Stimulated activated CD8-positive, alpha-beta memory T cell treated with anti-CD3 and anti-CD28 coated beads, Interleukin-7, amount 100 ng/mL, for 24 hours (primary cell): ENCODE measurements at places on chromosomes 5 and 9.

- DNase-seq: no peak
Measured at GRCh38 chr5:14467886-14468285, 113.7 kb upstream of the OTULINL start.

GRCh38 chr9:134066913-134067851, 644 bp downstream of the BRD3 start:
- DNase-seq: no peak

DNA sequence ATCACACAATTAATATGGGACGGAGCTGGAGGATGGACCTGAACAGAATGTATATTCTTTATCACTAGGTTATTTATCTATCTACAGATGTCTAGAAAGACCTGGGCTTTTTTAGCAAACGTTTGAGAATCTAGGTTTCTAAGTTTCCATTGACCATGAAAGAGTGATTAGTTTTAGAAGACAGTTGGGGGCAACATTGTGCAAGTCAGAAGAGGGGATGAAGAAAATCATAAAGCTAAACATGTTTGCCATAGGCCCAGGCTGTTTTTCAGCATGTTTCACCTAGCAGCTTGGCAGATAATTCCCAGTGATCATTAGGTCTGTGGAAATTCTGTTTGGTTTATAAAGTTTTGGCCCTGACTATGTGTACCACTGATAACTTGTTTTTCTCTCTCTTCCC, 44.1 kb upstream of the CDKN2B start:
- DNase-seq: no peak

DNA sequence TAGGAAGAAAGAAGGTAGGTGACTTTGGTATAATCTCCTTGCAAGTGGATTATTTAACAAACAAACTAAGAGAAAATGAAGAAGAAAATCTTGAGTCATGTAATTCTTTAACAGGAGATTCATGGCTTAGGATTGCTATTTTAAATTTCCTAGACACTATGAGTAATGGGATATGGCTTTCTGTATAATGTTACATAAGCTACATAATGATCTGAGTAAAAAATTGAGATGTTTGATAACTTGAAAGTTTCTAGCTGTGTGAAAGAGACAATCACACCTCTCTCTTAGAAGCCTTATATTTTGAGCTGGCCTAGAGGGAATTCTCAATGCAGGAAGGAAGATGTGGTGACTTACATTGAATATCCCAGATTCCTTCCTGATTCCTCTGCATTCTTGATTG, 92.5 kb downstream of the CDH9 start:
- DNase-seq: no peak
